ENCODE measurements at places on chromosomes 2 and 18. TPM values are rescaled to one million over a fixed set of nuclear protein-coding genes. Genes with fewer than 3 reads are reported as not detected.

DNA sequence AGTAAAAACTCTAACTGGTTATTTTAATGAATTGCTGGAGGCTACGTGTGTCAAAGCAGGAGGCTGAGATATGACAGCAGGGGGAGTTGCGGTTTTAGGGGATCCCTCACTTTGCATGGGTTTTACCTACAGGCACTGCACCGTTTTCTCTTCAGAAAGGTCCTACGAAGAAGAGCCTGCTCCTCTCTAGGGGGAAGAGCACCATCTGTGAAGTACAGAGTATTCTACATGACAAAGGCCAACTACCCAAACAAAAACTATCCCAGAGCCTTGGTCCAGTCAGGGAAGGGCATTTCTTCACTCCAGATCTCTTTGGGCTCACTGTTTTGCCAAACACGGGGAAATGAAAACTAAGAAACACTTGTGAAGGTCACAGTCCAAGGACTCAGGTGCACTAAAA lies 696.7 kb upstream of the SOX11 start:
- DNase-seq: no peak

- DNase-seq: no peak
These were observed 78.1 kb upstream of the PELI1 start for GRCh38 chr2:64222351-64222750.

DNA sequence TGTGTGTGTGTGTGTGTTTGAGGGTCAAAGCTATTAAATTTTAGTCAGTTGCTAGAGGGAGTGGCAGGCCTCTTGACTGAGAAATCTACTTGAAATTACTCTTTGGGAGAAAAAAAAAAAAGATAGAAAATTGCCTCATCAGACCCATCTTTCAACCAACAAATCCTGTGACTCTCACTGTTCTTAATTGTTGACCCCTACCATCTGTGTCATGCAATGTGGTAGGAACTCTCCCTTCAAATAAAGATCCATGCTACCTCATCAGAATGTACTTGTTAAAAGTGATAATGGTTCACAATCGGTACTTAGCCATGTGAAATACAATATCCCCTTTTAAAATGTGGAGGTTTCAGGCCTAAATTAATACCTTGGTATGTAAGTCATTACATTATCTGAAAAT lies 670.8 kb upstream of the FANCL start:
- DNase-seq: no peak

RAX gene
- not detected for total RNA-seq

MC4R gene
- not detected for total RNA-seq

All from posterior vena cava (tissue), 2 donors.